ENCODE measurements at places on chromosomes 6 and 20.

DNA sequence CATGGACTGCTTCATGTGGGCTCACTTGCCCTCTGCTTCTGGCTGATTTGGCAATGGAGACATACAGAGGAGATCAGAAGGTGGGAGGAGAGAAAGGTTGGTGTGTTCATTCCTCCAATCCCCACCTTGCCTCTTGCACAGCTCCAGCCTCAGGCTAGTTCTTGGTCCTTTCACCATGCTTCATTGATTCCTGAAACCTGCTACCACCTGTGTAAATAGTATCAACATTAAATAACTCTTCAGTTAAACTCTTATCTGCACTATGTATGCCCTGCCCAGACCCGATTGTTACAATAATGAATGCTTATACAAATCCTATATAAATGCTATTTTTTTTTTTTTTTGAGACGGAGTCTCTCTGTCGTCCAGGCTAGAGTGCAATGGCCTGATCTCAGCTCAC lies 174.5 kb downstream of the CD83 start:
- DNase-seq: no peak

GRCh38 chr6:94462231-94462630 lies 1042.9 kb upstream of the EPHA7 start:
- DNase-seq: no peak

GRCh38 chr6:55937261-55937947 lies 62.0 kb upstream of the BMP5 start:
- DNase-seq: no peak

DNA sequence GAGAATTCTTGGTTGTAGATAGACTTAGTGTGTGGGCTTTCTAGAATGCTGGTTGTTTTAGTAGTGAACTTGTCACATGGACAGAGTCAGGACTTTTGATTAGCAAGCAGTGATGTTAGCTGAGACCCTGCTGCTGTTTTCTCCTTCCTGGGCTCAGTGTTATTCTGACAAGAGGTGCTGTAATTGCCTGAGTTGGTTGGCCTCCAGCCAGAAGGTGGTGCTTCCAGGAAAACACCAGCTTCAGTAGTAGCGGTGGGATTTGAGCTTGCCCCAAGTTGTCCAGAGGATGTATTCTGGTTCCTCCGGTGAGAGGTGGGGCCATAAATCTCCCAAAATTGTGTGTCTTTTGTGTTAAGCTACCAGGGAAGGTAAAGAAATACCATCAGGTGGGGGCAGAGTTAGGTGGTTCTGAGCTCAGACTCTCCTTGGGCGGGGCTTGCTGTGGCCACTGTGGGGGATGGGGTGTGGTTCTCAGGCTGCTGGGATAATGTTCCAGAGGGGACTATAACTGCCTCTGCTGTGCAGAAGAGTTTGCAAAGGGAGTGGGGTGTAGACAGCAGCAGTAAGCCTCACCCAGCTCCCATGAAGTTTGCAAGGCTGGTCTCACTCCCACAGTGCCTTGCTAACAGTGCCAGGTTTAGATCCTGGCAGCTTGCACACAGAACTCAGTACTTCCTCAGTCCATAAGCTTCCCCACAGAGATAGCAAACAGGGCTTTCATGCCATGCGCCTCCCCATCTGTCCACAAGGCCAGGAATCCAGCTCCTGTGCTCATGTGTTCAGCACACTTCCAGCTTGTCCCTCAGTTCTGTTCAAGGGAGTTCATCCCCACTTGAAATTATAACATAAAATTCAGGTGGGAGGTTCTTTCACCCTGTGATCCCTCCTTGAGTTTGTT lies 278.4 kb upstream of the PTCHD4 start:
- DNase-seq: no peak

DNA sequence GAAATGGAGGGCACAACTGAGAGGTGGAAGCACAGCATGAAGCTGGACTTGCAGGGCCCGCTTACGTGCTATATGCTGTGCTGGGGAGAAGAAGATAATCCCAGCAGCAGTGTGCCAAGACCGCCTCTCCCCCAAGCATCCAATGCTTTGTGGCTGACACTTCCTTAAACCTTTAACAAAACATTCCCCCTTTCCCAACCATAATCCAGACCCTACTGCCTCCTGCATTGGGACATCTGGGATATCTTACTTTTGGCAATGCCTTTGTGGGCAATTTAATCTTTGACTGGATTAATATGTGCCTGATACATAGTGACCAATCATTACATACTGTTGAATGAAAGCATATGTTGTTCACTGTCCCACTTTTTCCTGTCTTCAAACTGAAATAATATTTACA lies 3.1 kb upstream of the TENT5A start:
- DNase-seq: no peak

DNA sequence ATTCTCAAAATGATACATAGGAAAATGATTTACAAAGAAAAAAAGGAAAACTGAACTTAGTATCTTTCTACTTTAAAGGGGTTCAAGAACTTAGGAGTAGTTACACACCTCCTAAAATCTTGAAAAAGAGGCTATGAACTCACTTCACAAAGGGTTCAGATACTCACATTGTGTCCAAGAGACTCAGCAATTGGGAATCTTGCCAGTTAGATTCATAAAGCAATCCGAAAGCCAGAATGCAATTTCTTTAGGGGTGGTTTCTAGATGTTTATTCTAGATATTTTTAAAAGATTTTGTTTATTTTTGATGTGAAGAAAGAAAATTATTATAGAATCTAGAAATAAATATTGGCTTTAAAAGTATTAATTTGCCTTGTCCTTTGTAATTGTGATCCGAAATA lies 1.7 kb upstream of the MYB start:
- DNase-seq: no peak

DNA sequence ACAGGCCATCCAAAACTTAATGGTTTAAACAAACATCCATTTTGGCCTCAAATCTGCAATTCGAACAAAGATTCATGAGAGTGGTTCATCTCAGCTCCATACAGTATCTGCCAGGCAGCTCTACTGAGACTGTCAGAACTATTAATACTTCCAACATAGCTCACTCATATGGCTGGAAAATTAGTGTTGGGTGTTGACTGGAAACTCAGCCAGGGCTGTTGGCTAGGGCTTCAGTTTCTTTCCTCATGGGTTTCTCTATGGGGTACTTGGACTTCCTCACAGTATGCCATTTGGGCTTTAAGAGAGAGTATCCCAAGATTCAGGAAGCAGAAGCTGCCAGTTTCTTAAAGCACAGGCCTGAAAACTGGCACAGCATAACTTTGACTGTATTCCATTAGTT lies 240.3 kb downstream of the TPBG start:
- DNase-seq: no peak

DNA sequence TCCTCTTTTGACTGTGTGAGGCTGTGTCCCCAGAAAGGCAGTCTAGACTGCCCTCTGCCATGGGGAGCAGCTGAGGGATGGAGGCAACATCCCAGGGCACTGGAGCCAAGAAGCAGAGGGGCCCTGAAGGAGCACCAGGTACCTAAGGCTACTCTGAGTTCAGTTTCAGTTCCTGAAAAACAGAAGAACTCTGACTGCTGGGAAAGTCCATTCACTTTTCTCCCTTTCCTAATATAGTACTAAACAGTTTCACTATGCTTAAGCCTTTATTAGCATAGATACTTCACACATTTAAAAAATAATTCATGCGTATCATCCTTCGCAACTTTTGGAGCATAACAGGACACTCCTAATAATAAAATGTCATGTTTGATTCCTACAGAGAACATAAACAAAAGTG lies 130.0 kb downstream of the FOXC1 start:
- DNase-seq: no peak

- DNase-seq: no peak
Observed at GRCh38 chr20:40370800-40371199, 318.2 kb downstream of the MAFB start.

DNA sequence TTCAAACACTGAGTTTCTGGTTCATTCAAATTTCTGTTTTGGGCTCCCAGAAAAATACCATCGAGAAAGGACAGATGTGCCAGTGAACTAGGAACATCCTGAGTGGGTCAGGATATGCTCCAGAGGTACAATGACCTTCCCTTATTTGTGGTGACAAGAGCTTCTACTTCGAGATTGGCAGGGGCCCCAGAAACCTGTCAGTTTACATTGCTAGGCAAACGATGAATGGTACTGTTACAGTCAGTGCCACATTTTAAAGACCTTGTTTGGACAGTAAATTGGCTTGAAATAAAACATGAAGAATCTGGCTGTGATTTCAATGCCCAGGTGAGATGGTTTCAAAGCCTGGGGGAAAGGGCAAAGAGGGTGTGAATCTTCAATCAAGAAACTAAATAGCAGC lies 454.5 kb upstream of the ID4 start:
- DNase-seq: no peak

GRCh38 chr6:39048481-39049399 lies at the start of gene GLP1R:
TSS of gene GLP1R (plus strand) at chr6:39048781. CDS start at chr6:39048841, 60 bp downstream.
- DNase-seq: no peak

GRCh38 chr6:96013531-96013930 lies 2.2 kb upstream of the FUT9 start:
- DNase-seq: no peak

GRCh38 chr6:157185986-157186385 lies 137.3 kb downstream of the TMEM242 start:
- no peak for DNase-seq

DNA sequence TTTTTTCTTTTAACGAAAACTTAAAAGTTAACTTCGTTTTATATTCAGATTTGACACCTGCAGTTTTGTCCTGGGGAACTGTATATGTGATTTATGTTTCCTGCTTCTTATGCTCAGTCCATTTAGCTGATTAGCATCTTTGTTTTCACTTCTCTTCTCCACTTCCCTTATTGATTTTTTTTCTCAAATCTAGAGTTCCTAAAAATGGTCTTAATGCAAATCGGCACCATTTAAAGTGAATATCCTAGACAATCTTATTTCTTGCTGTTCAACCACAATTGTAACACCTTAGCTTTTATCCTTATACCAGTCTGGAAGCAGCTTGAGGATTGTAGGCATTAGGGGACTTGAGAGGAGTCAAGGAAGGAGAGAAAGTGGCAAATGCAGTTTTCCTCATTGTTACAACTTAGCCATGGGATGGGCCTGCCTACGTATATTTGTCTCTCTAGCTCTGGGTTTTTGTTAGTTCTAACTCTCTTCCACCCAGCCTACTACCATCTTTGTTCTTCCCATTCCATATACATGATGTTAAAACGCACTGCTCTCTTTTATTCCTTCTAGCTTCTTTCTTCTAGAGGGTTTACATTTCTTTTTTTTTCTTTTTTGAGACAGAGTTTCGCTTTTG lies 8.5 kb downstream of the QRSL1 start:
- DNase-seq: no peak

GRCh38 chr6:153016846-153017245 lies 14.3 kb upstream of the MTRF1L start:
- no peak for DNase-seq

- no peak for DNase-seq
Observed at GRCh38 chr6:24149296-24149695, 23.3 kb downstream of the NRSN1 start.

DNA sequence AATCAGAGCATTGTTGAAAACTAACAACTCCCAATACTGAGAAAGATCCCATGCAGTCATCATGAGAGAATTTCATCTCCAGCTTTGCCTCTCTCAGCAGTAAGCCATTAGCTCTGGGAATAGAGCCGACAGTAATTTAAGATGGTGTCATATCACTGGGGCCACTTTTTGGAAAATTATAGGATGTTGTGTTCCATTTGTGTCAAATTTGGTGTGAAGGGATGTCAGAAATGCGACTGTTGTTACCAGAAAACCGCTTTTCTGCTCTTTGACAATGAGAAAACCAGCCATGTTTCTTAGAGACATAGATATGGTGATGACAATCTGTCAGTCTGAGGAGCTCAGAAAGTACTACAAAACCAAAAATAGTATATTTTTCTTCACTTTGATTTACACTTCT lies 106.3 kb upstream of the KHDRBS2 start:
- DNase-seq: no peak

DNA sequence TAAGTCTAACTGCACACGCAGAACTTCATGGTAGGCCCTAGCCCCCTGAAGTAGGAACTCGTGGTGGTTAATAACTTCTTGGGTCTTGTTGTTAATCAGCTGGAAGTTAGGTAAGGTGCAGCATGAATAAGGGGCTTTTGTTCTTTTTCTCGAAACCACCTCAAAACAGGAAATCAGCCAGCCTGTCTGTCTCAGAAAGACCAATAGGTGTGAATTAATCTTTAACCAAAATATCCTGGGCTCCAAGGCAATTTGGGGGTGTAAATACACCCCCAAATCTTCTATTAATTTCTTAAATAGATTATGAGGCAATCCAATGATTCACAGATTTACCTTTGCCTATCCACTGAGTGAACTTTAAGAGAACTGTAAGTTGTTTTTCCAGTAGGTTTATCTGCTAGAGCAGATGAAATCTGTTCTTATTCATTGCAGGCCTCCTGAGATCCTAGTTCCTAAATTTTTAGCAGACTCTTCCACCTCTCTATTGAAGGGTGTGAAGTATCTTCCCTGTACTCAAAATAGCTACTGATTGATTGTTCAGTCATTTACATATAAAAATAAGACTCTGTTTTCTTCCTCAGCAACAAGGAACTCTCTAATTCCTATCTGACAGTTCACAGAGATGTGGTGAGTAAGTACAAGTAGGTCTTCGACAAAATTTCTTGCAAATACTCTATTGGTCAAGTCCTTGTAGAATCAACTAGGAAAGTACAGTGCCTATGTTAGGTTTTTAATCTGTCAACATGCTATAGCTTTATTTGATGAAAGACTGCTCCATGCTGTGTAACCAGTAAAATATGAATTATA lies 427.1 kb upstream of the NOX3 start:
- DNase-seq: no peak

- no peak for DNase-seq
Observed at GRCh38 chr6:170073846-170074245, 217.0 kb downstream of the DLL1 start.

GRCh38 chr6:56378966-56379585 lies 131.7 kb upstream of the COL21A1 start:
- no peak for DNase-seq

- DNase-seq: no peak
Observed at GRCh38 chr6:139943391-139943790, 568.9 kb upstream of the CITED2 start.

DNA sequence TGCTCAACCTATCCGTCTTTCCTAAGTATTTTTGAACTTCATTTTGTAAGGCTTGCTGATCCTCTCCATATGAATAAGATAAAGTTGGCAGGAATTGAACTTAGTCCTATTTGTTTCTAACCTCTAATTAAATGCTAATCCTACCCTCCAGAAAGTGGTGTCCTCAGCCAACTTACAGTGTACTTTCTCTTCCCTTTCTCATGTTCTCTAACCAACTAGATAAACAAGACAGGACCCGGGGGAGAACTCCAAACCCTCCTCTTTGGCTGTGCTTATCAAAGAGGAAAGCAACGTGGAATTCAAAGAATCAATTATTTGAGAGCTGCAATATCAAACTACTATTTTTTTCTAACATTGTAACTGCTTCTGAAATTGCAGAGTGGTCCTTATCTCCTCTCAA lies 56.5 kb upstream of the NRSN1 start:
- DNase-seq: no peak

All from activated effector memory CD4-positive, alpha-beta T cell treated with Interleukin-2 at 50 U/mL for 16 hours (primary cell).